Caki2 (cell line): ENCODE measurements at places on chromosomes 4 and X. TPM values are rescaled to one million over a fixed set of nuclear protein-coding genes. Genes with fewer than 3 reads are reported as not detected.

Gene AFAP1
- total RNA-seq = 15.0 and 16.1 TPM in 2 replicates

Gene ARAP2
- total RNA-seq = 1.5 and 2.1 TPM in 2 replicates

DNA sequence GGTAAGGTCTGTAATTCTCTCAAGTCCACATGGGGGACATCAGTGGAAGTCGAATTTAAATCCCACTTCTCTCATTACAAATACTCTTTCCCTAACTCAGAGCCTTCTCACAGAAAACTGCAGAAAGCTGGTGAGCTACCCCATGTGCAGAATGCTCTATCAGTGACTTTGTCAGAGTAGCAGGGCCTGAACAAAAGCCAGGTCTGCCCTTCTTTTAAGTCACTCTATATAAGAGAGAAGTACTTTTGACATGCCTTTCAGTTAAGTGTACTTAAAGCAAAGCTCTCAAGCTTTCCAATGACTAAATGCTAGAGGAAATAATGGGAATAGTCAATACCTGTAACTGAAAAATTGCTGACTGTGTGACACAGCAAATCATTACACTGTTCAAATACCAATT is 323.1 kb downstream of the KCNIP4 start:
- no peak for DNase-seq

DNA sequence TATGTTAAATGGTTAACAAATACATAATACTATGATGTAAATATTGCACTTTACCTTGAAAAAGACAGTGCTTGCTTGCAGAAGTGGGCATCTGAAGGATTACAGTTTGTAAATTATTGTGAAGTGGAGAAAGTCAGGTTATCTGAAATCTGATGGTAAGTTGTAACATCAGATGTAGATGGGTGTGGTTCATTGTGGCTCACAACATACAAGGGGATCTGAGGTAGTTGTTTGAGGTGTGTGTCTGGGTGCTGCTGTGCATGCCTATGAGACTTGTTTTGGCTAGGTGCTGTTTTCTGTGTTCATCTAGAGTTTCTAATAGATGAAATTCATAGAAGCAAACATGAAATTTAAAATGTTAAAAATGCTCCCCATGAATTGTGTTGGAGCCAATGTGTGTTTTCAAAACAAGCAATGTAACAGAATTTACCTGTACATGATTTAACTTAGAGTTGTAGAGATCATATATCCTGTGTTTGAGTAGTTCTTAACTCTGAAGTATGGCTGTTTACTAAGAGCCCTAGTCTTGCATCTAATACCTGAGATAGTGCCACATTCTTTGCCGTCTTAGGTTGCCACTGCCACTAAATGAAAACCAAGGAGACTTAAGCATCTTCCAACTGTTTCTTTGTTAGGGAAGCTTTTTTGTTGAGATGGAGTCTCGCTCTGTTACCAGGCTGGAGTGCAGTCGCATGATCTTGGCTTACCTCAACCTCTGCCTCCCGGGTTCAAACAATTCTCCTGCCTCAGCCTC is 11.9 kb upstream of the NDUFC1 start:
- DNase-seq = no peak
